ENCODE measurements at places on chromosomes 5 and 9. TPM values are rescaled to one million over a fixed set of nuclear protein-coding genes. Genes with fewer than 3 reads are reported as not detected.

PCDHGA4 gene
- not detected for total RNA-seq

TTC16 gene
- 0.40 TPM for total RNA-seq

MPDZ gene
- 10.8 TPM for total RNA-seq

DNA sequence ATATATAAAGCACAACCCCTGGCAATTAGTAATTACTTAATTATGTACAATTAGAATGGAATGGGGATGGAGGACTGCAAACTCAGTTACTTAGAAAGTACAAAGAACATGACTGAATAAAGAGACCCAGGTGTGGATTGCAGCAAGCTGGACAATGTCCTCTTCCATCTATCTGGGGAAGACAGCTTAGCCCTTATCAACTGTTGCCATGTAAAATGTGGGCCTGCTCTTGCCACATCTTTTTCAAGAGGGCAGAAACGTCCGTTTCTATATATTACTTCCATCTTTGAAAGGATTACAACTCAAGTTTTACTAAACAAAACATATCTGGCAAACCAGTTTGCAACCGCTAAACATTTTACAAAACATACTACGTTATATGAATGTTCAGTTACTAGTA is 26.2 kb downstream of the GOLPH3 start:
- no peak overlapping the region for H3K27ac ChIP-seq
- no peaks in the 10 kb centered on the region for H3K4me1 ChIP-seq
- H3K36me3 ChIP-seq = no peaks in the 10 kb centered on the region
- no peak for DNase-seq
- H3K27me3 ChIP-seq = no peaks in the 10 kb centered on the region

DNA sequence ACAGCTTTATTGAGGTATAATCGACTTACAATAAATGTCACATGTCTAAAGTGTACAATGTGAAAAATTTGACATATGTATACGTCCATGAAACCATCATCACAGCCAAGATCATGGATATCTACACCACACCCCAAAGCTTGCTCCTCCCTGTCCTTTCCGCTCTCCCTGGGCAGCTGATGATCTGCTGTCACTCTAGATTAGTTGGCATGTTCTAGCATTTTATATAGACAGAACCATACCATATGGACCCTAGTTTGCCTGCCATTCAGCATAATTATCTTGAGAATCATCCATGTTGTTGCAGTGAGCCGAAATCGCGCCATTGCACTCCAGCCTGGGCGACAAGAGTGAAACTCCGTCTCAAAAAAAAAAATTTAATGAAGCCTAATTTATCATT is 42.5 kb downstream of the ERGIC1 start:
- DNase-seq = no peak
- H3K36me3 ChIP-seq = no peaks in the 10 kb centered on the region
- no peaks in the 10 kb centered on the region for H3K27me3 ChIP-seq

DNA sequence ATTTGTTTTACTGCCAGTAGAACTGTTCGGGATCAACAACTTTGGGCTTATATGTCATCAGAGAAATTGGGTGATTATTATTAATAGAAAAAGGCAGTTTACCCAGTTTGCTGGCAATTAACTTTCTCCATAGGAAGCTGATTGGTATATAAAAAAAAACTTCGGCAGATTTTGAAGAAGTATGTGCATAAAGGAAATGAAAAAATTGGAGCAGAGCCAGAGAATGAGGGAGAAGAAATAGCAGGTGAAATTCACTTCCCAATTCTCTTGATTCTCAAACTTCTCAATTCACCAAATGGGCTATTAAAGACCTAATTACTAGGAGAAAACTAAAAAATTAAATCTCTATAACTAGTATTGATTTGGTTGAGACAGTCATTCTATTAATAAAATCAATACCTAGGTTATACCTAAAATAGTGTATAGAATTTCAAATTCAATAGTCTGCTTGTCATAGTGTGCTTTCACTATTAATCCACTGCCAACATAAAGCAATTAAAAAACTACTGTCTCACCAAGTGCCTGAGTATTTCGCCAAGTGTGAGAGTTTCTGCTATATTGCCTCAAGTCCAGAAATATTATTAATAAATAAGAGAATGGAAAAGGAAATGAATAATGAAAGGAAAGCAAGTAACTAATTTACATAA is 47.5 kb downstream of the STX17 start:
- no peak overlapping the region for H3K4me3 ChIP-seq
- no peak for DNase-seq
- H3K36me3 ChIP-seq = no peaks in the 10 kb centered on the region

DNA sequence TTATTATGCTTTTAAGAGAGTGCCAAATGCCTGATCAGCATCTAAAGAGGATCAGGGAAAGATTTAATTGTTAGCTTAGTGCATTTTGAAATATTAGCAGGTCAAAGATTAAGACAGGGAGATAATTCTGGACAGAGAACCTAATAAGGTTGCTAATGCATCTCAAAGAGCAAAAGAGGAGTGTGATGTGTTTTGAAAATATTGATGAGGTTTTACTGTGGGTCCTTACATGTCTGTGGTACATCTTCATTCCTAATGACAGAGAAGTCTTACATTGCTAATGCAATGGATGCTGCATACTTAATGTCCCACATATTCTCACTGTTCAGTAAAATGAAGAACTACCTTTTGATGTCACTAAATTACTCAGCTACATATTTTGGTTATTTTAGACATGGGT is 154.1 kb downstream of the TAF11L14 start:
- DNase-seq = no peak
- H3K4me1 ChIP-seq = no peaks in the 10 kb centered on the region
- peaks cover 29% of the 10 kb centered on the region for H3K27me3 ChIP-seq
- H3K4me3 ChIP-seq = no peak overlapping the region
- H3K36me3 ChIP-seq = no peaks in the 10 kb centered on the region

- no peak for DNase-seq
- no peaks in the 10 kb centered on the region for H3K27me3 ChIP-seq
- H3K4me3 ChIP-seq = no peak overlapping the region
- no peak overlapping the region for H3K27ac ChIP-seq
- no peaks in the 10 kb centered on the region for H3K36me3 ChIP-seq
- no peaks in the 10 kb centered on the region for H3K4me1 ChIP-seq
Measured at GRCh38 chr5:43362725-43363435, 49.3 kb downstream of the CCL28 start.

DNA sequence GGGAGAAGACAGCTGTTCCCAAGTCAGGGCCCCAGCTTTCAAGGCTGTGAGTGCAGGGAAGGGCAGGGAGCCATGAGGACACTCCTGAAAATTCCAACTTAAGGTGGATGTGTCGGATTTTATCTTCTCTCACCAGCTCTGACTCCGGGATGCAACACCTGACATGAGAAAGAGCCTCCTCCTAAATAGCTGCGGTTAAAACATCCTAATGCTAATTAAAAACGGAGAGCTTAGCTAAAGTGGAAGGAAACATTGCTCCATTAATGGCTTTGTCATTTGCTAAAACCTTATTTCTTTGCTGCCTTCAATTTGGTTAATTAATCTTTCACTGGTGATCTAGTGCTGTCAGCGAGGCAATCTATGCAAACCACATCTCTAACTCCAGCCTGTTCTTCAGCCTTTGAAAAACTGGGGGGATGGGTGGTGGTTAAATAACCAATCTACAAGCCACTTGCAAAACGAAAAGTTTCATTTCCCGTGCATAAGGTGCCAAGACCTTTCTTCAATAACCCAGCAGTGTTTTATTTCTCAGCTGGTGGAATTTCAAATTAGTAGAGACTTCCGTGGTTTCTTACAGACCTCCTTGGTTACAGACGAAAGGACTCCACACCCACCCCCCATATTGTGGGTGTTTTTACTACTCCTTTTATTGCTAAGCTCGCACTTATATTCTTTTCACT is 379.6 kb downstream of the MLLT3 start:
- no peak for DNase-seq
- H3K36me3 ChIP-seq = no peaks in the 10 kb centered on the region
- no peak overlapping the region for H3K4me3 ChIP-seq

DNA sequence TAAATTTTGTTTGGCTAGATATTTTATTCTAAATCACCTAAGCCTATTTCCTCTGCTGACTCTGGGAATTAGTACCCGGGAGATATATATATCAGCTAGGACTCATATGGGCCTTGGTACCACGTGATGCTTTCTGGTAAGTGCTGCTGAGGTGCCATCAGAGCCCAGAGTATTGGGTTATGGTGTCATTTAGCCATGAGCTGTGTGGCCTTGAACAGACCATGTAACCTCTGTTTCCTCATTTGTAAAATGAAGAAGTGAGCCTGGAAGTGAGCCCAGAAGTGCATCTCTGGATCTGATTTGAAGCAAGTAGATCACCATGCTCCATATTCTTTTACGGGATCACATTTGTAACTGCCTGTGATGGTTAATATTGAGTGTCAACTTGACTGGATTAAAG is 126.1 kb downstream of the GPBP1 start:
- no peak overlapping the region for H3K27ac ChIP-seq
- no peaks in the 10 kb centered on the region for H3K36me3 ChIP-seq
- H3K4me1 ChIP-seq = peaks cover 11% of the 10 kb centered on the region
- no peak overlapping the region for H3K4me3 ChIP-seq

- DNase-seq = no peak
- peaks cover 11% of the 10 kb centered on the region for H3K4me1 ChIP-seq
- H3K4me3 ChIP-seq = no peak overlapping the region
- H3K27ac ChIP-seq = no peak overlapping the region
Measured at GRCh38 chr9:69090946-69091345, 55.4 kb downstream of the FXN start.
